Thyroid gland (tissue), 4 donors: ENCODE measurements at places on chromosomes 4 and X. TPM values are rescaled to one million over a fixed set of nuclear protein-coding genes. Genes with fewer than 3 reads are reported as not detected.

The UGT2B17 gene
- total RNA-seq: not detected

The TTC29 gene
- 0.27 TPM for total RNA-seq

The ARMCX1 gene
- total RNA-seq: 29.6 TPM

The P2RY10 gene
- 0.78 TPM for total RNA-seq

- H3K36me3 ChIP-seq: peaks cover 13% of the 10 kb centered on the region
- peaks cover 23% of the 10 kb centered on the region for H3K4me1 ChIP-seq
- H3K27me3 ChIP-seq: no peaks in the 10 kb centered on the region
- H3K27ac ChIP-seq: no peak overlapping the region
These were observed 103.6 kb downstream of the PHOX2B start for GRCh38 chr4:41644915-41645295.

DNA sequence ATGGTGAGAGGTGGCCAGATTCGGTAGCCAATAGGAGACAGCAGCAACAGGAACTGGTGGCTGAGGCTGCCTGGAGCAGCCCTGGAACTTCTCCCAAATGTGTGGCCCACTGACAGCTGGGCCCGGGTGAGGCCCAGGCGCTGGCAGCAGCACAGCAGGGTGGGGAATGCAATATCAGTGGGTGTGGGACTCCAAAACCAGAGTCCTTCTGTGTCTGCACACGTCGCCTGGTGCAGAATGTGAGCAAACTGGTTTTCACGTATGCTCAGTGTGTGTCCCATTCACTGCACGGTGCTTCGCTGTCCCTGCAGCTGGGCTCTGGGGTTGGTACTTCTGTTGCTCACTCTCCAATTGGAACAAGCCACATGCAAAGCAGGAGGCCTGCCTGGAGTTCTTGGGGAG lies 14.4 kb upstream of the CENPU start:
- no peak overlapping the region for H3K4me3 ChIP-seq
- H3K27me3 ChIP-seq: no peaks in the 10 kb centered on the region
- peak overlapping the region; percentile 93 for H3K27ac ChIP-seq

DNA sequence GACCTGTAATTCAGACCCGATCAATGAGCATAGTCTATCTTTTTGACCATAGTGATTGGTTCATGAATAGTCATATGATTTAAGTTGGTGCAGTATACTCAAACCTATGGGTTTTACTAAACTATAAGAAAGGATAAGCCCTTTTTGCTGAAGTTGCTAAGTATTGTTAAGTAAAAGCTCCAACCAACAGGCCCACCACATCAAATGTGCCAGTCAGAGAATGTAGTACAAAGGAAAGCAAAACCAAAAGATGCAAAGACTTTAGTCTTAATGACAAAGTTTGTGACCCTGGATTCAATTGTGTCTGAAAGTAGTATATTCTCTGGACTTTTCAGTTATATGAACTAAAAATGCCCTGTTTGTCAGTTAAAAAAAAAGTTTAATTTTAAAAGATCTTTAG lies 208.1 kb upstream of the TET2 start:
- H3K36me3 ChIP-seq: no peaks in the 10 kb centered on the region
- H3K4me3 ChIP-seq: no peak overlapping the region
- H3K27ac ChIP-seq: no peak overlapping the region
- no peaks in the 10 kb centered on the region for H3K4me1 ChIP-seq
- H3K27me3 ChIP-seq: no peaks in the 10 kb centered on the region
- DNase-seq: no peak

GRCh38 chrX:115134382-115134781 lies 54.8 kb upstream of the RBMXL3 start:
- no peak overlapping the region for H3K4me3 ChIP-seq
- H3K27me3 ChIP-seq: no peaks in the 10 kb centered on the region
- DNase-seq: no peak
- H3K27ac ChIP-seq: no peak overlapping the region
- no peaks in the 10 kb centered on the region for H3K4me1 ChIP-seq

DNA sequence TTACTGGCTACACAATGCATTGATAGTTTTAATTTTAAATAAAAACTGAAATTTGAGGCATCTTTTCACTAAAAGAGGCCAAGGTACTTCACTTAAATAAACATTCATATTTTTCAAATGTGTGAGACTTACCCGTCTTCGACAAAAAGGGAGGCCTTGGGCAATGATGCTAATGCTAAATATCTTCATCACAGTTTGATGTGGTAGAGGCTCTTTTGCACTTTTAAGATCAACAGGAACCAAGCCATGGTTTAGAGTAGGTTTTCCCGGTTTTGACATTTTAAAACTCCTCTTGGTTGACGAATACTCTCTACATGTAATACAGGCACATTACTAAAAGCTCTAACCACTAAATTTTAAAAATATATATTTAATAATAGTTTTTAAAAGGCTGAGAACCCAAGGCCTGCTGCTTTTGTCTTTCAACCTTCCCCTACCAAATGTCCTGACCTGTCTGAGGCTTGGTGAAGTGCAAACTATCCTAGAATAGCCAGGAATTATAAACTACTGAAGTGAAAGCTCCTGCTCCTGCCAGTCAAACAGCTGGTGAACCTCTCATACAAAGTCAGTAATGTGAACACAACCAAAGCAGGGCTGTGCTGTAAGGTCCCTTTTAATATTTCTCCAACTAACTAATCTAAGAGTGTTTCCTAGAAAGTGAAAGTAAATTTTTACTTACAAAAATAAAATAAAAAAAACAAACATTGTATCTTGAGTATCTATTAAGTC lies 153.7 kb downstream of the FBXW7 start:
- H3K27ac ChIP-seq: no peak overlapping the region
- H3K4me3 ChIP-seq: no peak overlapping the region
- H3K27me3 ChIP-seq: no peaks in the 10 kb centered on the region
- no peaks in the 10 kb centered on the region for H3K36me3 ChIP-seq
- DNase-seq: peak; percentile 9

DNA sequence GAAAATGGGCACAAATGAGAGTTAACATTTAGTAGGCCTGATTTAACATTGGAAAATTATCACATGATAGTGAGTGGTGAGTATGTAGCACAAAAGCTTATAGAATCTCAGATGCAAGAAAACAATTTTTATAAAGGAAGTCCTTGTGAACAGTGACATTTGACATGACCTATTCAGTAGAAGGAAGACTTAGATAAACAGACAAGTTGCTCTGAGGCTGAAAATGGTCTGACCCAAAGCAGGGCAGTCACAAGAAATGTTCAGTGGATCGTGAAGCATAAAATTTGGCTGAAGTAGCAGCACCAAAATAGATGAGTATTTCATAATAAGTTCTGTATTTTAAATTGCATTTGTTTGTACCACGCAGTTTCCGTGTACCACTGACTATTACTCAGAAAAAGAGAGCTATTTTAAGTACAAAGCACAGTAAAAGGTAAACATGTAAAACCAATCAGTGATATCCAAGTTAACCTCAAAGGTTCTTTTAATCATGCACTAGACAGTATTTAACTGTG lies 605.7 kb upstream of the PABPC4L start:
- no peaks in the 10 kb centered on the region for H3K27me3 ChIP-seq
- no peak overlapping the region for H3K4me3 ChIP-seq
- no peak overlapping the region for H3K27ac ChIP-seq
- H3K4me1 ChIP-seq: no peaks in the 10 kb centered on the region
- no peaks in the 10 kb centered on the region for H3K36me3 ChIP-seq
- peak; percentile 4 for DNase-seq

DNA sequence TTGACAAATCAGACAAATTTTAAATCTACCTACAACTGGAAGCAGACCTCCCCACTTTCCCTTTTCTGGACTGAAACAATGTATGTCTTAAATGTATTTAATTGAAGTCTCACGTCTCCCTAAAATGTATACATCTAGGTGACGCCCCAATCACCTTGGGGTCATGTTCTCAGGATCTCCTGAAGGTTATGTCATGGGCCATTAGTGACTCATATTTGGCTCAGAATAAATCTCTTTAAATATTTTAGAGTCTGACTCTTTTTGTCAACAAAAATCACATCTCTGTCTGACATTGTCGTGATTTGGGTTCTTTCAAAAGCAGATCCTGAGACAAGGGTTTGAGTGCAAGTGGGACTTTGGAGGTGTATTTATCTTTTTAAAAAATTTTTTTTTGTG lies 26.2 kb upstream of the BOD1L1 start:
- DNase-seq: no peak
- H3K36me3 ChIP-seq: no peaks in the 10 kb centered on the region
- H3K27ac ChIP-seq: no peak overlapping the region
- no peak overlapping the region for H3K4me3 ChIP-seq

GRCh38 chrX:110944311-110944750 lies 148.7 kb upstream of the CHRDL1 start:
- peaks cover 17% of the 10 kb centered on the region for H3K4me1 ChIP-seq

GRCh38 chr4:11585506-11585905 lies 156.8 kb upstream of the HS3ST1 start:
- H3K27ac ChIP-seq: no peak overlapping the region
- no peaks in the 10 kb centered on the region for H3K4me1 ChIP-seq
- H3K36me3 ChIP-seq: no peaks in the 10 kb centered on the region
- H3K4me3 ChIP-seq: no peak overlapping the region
- no peak for DNase-seq

GRCh38 chr4:78939667-78940008 lies 400 bp upstream of the PAQR3 start:
- peak overlapping the region; percentile 27 for H3K4me3 ChIP-seq
- H3K27ac ChIP-seq: no peak overlapping the region
- no peaks in the 10 kb centered on the region for H3K27me3 ChIP-seq
- H3K36me3 ChIP-seq: no peaks in the 10 kb centered on the region

GRCh38 chr4:96879527-96879926 lies 1039.6 kb downstream of the PDHA2 start:
- no peak overlapping the region for H3K27ac ChIP-seq
- H3K4me1 ChIP-seq: no peaks in the 10 kb centered on the region
- no peak overlapping the region for H3K4me3 ChIP-seq

- H3K4me1 ChIP-seq: peaks cover 23% of the 10 kb centered on the region
- no peaks in the 10 kb centered on the region for H3K36me3 ChIP-seq
- peak; percentile 23 for DNase-seq
These were observed 820 bp upstream of the RASL11B start for GRCh38 chr4:52861171-52861823.
